ENCODE measurements at places on chromosomes 5 and 9.

DNA sequence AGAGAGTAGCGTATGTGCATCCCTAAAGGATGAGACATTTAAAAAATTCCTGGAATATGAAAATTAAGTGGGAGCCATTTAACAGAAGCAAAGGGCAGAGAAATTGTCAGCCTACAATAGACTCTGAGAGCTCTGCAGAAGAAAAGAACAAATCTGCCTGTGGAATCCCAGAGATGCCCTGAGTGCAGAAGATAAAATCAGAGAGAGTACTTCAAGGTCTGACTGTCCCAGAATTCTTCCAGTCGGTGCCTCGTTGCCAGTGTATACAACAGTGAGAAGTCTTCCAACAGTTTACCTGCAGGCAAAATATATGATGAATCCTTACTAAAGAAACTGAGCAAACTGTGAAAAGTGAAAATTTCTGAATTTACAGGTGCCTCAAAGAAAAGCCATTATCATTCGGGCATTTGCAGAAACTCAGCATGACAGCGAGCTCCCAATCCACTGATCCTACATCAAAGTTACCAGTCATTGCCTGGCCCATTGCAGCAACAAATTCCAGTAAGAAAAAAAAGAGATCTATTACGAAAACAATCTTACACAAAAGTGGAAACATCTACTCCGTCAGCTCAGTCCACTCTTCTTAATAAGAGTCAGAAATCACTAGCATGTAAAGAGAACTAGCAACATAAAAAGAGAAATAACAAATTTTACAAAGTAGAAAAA, 92.8 kb upstream of the VCAN start:
- no peak for DNase-seq

DNA sequence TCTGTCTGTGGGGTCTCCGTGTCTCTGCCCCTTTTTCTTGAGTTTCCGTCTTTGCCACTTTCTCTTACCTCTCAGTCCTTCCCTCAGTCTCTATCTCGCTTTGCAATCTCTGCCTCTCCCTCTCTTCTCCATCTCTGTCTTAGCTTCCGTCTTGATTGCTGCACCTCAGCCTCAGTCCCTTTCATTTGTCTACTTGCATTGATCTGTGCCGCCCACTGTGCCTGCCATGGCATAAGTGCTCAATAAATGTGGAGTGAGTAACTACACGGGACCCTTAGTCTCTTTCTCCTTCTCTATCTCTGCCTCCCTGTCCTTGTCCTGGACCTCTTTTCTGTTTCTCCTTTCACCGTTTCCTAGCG, 6.6 kb downstream of the PCDHGC5 start:
- DNase-seq = no peak

GRCh38 chr5:123537845-123538244, 25.9 kb downstream of the CSNK1G3 start:
- no peak for DNase-seq

DNA sequence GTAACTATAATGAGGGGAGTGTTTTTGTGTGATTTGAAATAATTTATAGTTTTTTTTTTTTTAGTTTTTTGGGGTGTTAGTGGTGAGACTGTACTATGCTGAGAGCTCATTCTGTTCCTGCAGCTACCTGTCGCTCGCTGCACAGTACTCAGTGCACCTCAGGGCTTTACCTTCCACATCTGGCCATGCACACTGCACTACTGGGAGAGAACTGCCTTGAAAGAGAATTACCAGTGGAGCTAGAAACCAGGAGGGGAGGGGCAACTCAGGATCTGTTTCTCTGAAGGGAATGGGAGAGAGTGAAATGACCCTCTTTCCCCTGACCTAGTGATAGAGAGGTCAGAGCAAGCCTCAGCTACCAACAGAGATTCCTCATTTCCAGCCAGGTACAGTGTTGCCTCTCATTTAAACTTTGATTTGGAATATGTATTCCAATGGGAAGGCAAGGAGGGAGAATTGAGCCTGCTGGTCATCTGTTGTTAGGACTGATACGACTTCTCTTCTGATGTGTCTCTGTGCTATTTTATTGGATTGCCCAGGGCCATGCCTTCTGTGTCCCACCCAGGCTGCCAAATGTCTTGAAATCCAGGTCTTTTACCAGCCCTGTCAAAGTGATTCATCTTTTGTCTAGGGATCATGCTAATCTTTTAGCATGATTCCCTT, 8.9 kb downstream of the ATG10 start:
- DNase-seq = peak; percentile 16

DNA sequence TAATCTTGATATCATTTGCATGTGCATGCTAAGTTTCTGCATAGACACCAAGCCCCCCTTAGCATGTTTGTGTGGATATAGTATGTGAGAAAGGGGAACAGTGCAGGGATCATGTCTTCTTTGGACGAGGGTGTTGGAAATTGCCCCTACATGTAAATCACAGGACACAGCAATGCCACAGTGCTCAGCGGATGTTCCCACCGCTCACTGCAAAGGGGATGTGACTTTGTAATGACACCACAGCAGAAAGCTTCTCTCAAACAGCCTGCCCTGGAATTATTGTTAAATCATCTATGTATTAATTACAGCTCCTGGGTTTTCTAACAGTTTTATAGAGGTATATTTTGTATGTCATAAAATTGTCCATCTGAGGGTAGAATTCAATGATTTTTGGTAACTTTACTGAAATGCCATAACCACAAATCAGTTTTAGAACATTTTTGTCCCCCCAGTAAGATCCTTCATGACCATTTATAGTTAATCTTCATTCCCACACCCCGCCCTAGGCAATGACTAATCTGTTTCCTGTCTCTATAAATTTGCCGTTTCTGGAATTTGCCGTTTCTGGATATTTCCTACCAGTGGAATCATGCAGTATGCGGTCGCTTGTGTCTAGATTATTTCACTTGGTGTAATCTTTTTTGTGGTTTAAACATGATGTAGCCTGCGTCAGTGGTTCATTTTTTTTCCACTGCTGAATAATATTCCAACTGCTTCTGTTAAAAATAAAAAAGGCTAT, 648.5 kb upstream of the WWC1 start:
- DNase-seq = no peak

DNA sequence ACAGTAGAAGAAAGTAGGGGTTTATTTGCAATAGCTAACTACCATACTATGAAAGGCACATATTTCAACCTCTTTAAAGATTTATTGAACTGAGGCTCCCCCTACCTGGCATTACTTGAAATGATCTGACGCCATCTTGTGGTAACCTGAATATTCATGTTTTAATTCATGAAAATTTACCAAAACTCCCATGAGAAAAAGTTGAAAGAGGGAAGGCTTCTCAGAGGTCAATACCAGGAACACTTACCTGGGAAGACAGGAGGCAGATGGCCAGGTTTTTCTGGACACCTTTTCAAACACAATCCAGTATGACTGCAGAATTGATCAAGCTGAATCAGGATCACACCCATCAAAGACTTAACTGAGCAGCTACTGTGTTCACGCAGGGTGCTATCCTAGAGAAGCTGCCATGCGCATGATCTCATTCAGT, 9.4 kb downstream of the PRELID2 start:
- DNase-seq = no peak
